ENCODE measurements at places on chromosomes 13 and 19. TPM values are rescaled to one million over a fixed set of nuclear protein-coding genes. Genes with fewer than 3 reads are reported as not detected.

- DNase-seq: no peak
- H3K27me3 ChIP-seq: no peaks in the 10 kb centered on the region
- H3K27ac ChIP-seq: no peak overlapping the region
- H3K36me3 ChIP-seq: no peaks in the 10 kb centered on the region
- peaks cover 8% of the 10 kb centered on the region for H3K4me1 ChIP-seq
- no peak overlapping the region for H3K4me3 ChIP-seq
Observed at GRCh38 chr19:17424743-17425365, 5.0 kb downstream of the MVB12A start.

DNA sequence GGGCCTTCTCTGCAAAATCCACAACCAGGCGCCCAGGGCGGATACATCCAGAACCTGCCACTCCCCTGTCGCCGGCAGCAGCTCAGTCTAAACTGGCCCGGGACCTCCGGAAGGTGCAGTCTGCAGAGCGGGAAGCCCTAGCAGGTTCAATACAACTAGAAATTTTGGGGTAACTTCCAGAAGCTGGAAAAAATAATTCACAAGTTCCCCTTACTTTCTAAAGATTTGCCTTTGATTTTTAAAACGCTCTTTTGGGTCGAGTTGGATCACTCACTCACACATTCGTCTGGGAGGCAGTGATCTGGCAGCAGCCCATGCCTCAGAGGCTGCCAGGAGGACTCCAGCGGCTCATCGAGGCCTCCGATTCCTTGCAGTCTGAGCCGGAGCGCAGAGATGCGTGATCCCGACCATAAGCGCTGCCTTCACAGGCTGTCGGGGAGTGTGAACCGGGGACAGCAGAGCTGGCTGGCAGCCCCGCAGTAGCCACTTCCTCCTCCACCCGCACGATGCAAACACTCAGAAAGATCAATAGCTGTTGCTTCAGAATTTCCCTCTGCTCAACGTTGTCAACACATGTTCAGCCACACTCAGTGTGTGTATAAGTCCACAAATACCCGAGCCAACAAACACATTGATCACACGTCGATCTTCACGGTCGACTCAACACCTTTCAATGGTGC, 35.6 kb upstream of the ZNF507 start:
- H3K27ac ChIP-seq: no peak overlapping the region
- no peak overlapping the region for H3K4me3 ChIP-seq
- no peaks in the 10 kb centered on the region for H3K36me3 ChIP-seq
- peaks cover 3% of the 10 kb centered on the region for H3K27me3 ChIP-seq
- no peak for DNase-seq
- H3K4me1 ChIP-seq: no peaks in the 10 kb centered on the region

- H3K27me3 ChIP-seq: no peaks in the 10 kb centered on the region
- H3K4me1 ChIP-seq: peaks cover 10% of the 10 kb centered on the region
- H3K36me3 ChIP-seq: no peaks in the 10 kb centered on the region
- peak overlapping the region; percentile 69 for H3K27ac ChIP-seq
Observed at GRCh38 chr19:1489463-1490310, 463 bp downstream of the PCSK4 start.

DNA sequence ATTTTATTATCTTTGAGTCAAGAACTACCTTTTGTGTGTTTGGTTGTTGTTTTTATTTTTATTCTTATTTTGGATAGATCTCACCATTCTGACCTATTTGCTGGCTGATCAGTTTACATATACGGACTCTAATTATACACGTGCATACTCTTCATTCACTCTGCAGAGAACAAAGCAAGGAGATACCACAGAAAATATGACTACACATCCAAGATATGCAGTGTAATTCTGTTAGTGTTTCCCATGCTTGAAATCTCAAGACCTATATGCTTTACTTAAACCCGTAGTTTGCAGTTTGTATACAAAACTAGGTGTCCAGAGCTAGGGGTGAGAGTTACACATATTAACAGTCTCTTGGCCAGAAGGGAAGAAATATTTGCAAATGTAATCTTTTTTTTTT, 205.5 kb downstream of the DCLK1 start:
- DNase-seq: no peak
- no peaks in the 10 kb centered on the region for H3K36me3 ChIP-seq
- H3K27ac ChIP-seq: no peak overlapping the region
- H3K4me3 ChIP-seq: no peak overlapping the region
- H3K27me3 ChIP-seq: no peaks in the 10 kb centered on the region
- no peaks in the 10 kb centered on the region for H3K4me1 ChIP-seq

GRCh38 chr13:79723519-79724024, 242.6 kb downstream of the NDFIP2 start:
- no peak for DNase-seq
- no peaks in the 10 kb centered on the region for H3K4me1 ChIP-seq
- no peak overlapping the region for H3K4me3 ChIP-seq

DNA sequence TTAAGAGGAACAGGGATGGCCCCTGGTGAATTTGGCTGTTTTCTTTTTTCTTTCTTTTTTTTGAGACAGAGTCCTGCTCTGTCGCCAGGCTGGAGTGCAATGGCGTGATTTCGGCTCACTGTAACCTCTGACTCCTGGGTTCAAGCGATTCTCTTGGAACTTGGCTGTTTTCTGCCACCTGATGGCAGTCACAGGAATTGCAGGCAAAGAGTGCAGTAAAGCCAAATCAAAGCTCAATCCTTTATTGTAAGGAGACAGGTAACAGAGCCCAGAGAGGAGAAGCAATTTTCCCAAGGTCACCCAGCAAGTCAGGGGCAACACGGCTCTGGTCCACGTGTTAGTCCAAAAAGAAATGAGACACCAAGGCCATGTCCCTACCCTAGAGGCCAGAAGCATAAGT, 6.2 kb downstream of the TINCR start:
- no peak for DNase-seq
- no peak overlapping the region for H3K4me3 ChIP-seq
- no peaks in the 10 kb centered on the region for H3K36me3 ChIP-seq
- no peak overlapping the region for H3K27ac ChIP-seq
- H3K4me1 ChIP-seq: no peaks in the 10 kb centered on the region

DNA sequence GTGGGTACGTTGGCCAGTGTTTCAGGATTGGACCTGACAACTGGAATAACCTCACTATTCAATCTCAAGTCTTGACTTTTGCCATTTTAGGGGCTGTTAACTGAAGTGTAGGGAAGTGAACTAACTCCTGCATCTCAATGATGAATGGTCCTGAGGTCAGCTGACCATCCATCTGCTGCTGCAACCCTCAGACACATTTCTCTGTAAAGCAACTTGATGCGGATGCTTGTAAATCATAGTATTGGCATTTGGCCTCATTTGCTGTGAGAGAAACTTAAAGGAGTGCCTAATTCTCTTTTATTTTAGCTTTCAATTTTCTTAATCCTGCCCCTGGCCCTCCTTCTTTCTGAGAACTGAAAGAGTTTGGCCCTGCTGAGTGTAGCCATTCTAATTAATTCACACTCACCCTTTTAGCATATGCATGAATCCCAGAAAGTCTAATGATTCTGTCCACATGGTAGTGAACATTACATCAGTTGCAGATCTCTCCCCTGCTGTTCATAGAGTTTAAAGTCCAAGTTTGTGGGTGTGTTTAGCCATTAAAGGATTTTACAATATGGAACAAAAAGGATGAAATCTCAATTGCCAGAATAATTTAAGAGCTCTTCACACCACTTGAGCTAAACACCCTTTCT, 1531.4 kb upstream of the SLC10A2 start:
- H3K27me3 ChIP-seq: no peaks in the 10 kb centered on the region
- H3K4me3 ChIP-seq: no peak overlapping the region
- no peak for DNase-seq
- H3K36me3 ChIP-seq: no peaks in the 10 kb centered on the region
- no peaks in the 10 kb centered on the region for H3K4me1 ChIP-seq

GRCh38 chr19:35002037-35002535, 2.0 kb downstream of the GRAMD1A start:
- H3K27me3 ChIP-seq: no peaks in the 10 kb centered on the region
- peaks cover 65% of the 10 kb centered on the region for H3K4me1 ChIP-seq
- peaks cover 15% of the 10 kb centered on the region for H3K36me3 ChIP-seq
- no peak for DNase-seq
- peak overlapping the region; percentile 48 for H3K27ac ChIP-seq

GRCh38 chr19:57317503-57317902, 2.8 kb upstream of the ZNF543 start:
- no peak overlapping the region for H3K4me3 ChIP-seq
- no peaks in the 10 kb centered on the region for H3K36me3 ChIP-seq
- H3K27ac ChIP-seq: no peak overlapping the region
- no peak for DNase-seq
- H3K4me1 ChIP-seq: peaks cover 22% of the 10 kb centered on the region

DNA sequence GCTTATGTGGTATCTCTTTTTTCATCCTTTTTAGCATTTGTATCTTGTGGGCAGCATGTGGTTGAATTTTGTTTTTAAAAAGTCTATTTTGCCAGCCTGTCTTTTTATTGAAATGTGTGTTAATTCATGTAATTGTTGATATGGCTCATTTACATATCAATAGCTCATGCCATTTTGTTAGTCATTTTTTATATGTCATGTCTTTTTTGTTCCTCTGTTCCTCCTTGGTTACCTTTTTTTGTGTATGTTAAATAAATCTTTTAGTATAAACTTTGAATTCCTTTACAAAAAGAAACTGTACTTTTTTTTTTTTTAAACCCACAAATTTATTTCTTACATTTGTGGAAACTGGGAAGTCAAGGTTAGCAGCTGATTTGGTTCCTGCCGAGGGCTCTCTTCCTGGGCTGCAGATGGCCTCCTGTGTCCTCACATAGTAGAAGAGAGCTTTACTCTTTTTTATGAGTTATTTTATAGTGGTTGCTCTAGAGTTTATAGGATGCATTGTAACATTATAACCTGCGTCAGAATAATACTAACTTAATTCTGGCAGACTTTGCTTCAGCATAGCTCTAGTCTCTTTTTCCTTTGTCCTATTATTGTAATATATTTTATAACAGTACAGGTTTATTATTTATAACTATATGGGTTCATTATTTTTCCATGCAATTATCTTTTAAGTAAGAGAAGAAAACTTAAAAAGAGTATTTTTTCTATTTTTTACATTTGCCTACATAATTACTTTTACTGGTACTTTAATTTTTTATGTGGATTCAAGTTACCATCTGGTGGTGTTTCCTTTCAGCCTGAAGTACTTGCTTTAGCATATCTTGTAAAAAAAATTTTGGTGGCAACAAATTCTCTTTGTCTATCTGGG, 86.3 kb downstream of the URI1 start:
- no peak overlapping the region for H3K4me3 ChIP-seq
- no peaks in the 10 kb centered on the region for H3K36me3 ChIP-seq
- H3K27me3 ChIP-seq: no peaks in the 10 kb centered on the region
- no peak overlapping the region for H3K27ac ChIP-seq
- no peak for DNase-seq

GRCh38 chr13:48542581-48543341, 9.9 kb upstream of the RCBTB2 start:
- no peak overlapping the region for H3K4me3 ChIP-seq
- no peak overlapping the region for H3K27ac ChIP-seq
- H3K27me3 ChIP-seq: no peaks in the 10 kb centered on the region

DNA sequence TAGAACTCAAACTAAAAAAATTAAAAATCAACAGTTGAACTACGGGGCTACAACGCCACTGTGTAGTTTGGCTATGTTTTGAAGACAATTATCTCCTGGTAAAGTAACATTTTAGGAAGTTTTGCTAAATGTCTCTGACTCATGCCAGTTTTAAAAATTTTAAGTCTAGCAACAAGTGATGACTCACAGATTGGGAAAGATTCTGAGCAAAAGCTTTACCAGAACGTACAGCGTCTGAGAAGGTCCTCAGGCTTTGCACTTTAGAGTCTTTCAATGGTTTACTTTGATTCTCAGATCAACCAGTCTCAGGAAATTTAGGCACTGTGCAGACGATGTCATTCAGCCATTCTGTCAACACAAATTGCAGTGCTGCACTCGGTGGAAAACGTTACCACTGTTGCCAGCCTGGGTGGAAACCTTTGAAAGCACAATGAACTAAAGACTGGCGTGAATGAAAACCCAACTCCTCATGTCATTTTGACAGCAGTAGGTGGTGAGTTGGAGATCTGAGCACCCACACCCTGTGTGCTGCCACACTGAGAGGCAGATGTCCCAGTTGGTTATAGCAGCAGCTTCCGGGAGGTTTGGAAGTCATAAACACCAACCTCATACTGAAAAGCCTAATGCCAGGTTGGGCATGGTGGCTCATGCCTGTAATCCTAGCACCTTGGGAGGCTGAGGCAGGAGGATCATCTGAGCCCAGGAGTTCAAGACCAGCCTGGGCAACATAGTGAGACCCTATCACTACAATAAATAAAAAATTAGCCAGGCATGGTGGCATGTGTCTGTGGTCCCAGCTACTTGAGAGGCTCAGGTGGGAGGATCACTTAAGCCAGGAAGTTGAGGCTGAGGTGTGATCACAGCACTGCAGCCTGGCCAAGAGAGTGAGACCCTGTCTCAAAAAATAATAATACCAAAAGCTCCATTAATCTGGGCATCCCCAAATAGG, 6.3 kb upstream of the WTIP start:
- H3K27me3 ChIP-seq: peaks cover under 1% of the 10 kb centered on the region
- no peak overlapping the region for H3K4me3 ChIP-seq
- peaks cover 8% of the 10 kb centered on the region for H3K36me3 ChIP-seq
- no peaks in the 10 kb centered on the region for H3K4me1 ChIP-seq
- H3K27ac ChIP-seq: no peak overlapping the region

GRCh38 chr19:17721821-17722220, 2.5 kb downstream of the MAP1S start:
- no peak overlapping the region for H3K4me3 ChIP-seq
- peaks cover 4% of the 10 kb centered on the region for H3K36me3 ChIP-seq
- no peak overlapping the region for H3K27ac ChIP-seq
- no peaks in the 10 kb centered on the region for H3K27me3 ChIP-seq
- H3K4me1 ChIP-seq: peaks cover 32% of the 10 kb centered on the region
- DNase-seq: no peak

DNA sequence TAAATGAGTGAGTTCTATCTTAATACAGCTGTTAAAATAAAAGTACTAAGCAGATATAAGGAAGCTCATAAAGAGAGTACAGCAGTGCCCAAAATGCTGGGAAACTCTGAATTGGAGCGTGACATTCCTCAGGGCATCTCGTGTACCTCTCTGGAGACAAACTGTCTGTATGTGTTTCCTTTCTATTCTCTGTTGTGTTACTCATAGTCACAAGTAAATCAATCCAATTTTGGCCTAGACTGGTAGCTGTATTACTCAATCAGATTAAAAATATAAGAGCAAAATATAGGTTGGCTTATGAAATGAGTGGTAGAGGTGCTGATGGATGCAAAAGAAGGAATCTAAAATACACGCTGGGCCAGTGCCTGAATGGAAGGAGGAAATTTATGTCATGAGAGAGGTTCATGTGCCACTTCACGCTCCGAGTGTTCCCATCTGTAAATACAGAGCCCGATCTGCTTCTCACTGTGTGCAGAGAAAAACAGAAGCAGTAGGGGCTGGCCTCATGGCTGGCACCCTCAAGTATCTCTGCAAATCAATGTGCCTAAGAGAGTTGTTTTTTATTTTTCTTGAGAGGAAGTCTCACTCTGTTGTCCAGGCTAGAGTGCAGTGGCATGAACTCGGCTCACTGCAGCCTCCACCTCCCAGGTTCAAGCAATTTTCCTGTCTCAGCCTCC, 58.7 kb upstream of the RGCC start:
- no peak overlapping the region for H3K27ac ChIP-seq
- no peak for DNase-seq
- no peaks in the 10 kb centered on the region for H3K4me1 ChIP-seq
- H3K27me3 ChIP-seq: no peaks in the 10 kb centered on the region
- no peak overlapping the region for H3K4me3 ChIP-seq

TEX29 gene
- total RNA-seq: not detected

PCDH9 gene
- total RNA-seq: 0.16 TPM

ZSCAN22 gene
- 5.7 TPM for total RNA-seq

FFAR3 gene
- total RNA-seq: not detected

TICAM1 gene
- 24.4 TPM for total RNA-seq

C1QTNF9B gene
- total RNA-seq: not detected

Measured in CD8-positive, alpha-beta memory T cell (primary cell).